ENCODE measurements at places on chromosomes 6 and 20.
A peak's percentile ranks its signal among the peaks of the same experiment; 100 is the strongest.

GRCh38 chr6:120108061-120108795 lies 758.7 kb upstream of the MAN1A1 start:
- DNase-seq, result no peak

GRCh38 chr6:163925839-163926238 lies 511.3 kb downstream of the QKI start:
- DNase-seq, result no peak

GRCh38 chr6:146913842-146914488 lies 290.3 kb upstream of the STXBP5 start:
- DNase-seq, result peak; percentile 8

- DNase-seq, result no peak
Measured at GRCh38 chr6:26235302-26235670, 129.7 kb upstream of the BTN3A2 start.

- no peak for DNase-seq
Measured at GRCh38 chr6:116575227-116575626, 3.9 kb downstream of the RWDD1 start.

GRCh38 chr6:14747881-14748520 lies 497.9 kb upstream of the JARID2 start:
- DNase-seq, result no peak

- DNase-seq, result no peak
Measured at GRCh38 chr20:20823476-20823881, 111.0 kb upstream of the RALGAPA2 start.

DNA sequence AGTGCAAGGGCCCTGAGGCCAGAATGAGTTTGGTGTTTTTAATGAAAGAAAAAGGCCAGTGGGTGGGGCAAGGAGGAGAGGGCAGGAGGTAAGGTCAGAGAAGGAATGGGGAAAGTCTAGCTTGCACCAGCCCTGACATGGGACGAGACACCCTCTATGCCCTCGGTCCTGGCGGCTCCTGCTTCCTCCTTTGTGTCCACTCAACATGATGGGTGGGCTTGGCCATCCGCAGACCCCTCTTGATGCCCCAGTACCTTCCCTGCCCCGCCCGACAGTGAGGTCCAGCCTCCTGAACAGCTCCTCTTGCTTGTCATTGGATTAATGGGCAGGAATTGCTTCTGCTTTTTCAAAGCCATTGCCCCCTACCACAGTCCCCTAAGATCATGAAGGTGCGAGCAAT lies 33.6 kb upstream of the ANGPT4 start:
- DNase-seq, result no peak

DNA sequence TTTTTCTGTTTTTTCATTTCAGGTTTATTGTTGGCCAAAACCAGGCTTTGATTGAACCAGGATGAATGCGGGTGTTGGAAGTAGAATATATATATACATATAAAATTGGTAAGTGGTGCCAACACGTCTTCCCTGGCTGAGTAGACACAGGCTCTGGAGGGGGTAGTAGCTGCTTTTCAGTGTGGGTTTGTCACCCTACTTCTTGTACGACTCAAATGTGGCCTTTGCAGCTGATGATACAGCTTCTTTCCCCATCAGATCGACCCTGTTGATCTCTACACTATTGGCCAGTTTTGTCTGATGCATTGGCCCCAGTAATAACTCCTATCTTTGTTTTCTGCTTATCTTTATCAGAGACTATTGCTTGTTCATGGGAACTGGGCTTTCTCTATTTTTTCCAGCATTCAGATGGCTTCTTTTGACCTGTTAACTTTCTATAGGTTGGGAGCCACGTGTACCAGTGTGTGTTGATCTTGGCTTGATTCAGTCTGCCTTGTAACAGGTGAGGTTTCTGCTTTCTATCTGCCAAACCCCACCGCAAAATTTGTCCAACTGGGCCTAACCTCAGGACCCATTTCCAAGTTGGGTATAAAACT lies 2.7 kb upstream of the ZNFX1 start:
- DNase-seq, result no peak

GRCh38 chr6:28537065-28537464 lies 11.4 kb downstream of the GPX5 start:
- DNase-seq, result peak; percentile 40
